Tibial nerve (tissue), 4 donors: ENCODE measurements at places on chromosomes 1 and 21.

GRCh38 chr21:44441581-44442265 is 13.6 kb upstream of the LRRC3 start:
- DNase-seq = no peak

DNA sequence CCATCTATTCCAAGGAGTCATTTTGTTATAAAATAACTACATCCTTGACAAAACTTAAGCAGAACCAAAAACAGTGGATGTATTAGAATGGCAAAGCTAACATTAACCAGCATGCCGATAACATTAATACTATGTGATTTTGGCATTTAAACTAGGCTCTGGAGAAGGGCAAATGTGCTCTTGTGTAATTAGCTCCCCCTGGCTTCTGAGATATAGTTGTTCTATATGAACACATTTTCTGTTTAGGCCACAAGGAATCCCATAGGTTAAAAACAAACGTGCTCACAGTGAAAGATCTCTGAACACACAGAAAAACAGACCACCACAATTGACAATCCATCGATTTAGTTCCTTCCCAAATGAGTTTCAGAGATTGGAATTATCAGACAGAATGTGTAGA is 57.4 kb upstream of the TARS2 start:
- no peak for DNase-seq

DNA sequence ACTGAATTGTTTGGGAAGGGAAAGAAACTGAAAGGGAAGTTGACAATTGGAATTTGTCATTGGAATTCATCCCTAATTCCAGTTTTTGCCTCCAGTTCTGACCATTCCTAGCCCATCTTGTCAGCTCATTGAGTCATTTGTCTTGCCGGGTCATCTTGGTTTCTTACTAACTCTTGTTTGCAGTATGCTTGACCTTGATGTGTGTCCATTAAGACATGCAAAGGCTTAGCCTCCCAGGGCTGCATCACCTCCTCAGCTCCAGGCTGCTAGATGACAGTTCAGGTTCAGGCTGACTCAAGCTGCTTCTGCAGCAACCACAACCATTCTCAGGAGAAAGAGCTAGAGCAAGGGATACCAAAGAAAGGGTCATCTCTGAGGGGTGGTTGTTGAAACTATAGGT is 151.3 kb upstream of the PTGFR start:
- no peak for DNase-seq

- no peak for DNase-seq
Measured at GRCh38 chr1:45353685-45354084, 13.4 kb upstream of the MUTYH start.

- no peak for DNase-seq
Measured at GRCh38 chr1:198167436-198167934, 10.7 kb downstream of the NEK7 start.

GRCh38 chr1:22263359-22263758 is 120.5 kb upstream of the WNT4 start:
- no peak for DNase-seq

DNA sequence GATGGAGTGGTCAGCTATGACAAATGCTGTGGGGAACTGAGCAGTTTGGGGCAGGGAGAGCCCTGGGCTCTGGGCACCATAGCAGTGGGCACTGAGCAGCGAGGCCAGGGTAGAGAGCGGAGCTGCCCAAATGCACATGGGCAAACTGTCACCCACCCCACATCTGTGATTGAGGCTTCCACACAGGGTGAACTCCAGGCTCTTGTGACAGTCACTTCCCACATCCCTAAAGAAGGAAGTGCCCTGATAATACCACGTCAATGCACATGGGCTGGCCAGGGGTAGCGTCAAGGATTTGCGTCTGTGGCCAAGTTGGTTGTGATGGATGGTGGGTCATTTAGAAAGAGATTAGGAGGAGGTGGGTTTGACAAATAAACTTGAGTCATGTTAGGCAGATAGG is 2.6 kb upstream of the GUCA2B start:
- DNase-seq = no peak

DNA sequence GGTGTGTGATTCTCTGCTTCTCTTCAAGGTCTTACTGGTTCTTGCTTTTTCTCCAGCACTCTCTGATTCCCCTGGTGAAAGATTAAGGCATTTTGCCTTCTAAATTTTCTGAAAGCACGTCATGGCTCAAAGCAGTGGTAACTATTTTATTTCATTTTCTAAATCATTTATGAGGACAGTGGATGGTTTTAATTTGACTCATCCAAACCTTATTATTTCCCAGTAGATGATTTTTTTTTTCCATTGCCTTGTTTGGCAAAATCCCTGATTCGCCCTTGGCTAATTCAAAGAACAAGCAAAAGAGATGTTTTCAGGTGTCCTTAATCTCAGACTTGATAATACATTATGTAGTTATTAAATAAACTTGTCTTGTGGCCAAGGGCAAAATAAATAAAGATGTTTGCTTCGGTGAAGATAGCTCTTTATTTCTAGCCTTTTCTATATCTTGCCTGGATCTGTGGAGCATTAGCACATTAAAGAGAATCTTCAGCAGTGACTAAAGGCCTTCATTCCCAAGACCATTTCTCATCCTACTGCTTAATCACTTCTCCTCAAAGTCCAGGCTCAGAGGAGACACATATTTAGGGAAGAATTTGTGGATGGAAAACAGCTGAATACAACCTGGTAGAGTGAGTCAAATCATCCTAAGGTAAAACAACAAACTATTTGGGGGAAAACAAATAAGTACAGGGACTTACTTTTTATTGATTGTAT is 359.8 kb downstream of the DUSP10 start:
- DNase-seq = no peak

- DNase-seq = no peak
Measured at GRCh38 chr1:179761296-179761695, 18.2 kb downstream of the FAM163A start.

GRCh38 chr1:31297277-31298247 is 730 bp downstream of the ZCCHC17 start:
- DNase-seq = no peak

- no peak for DNase-seq
Measured at GRCh38 chr21:26759731-26760130, 85.5 kb downstream of the ADAMTS1 start.

- DNase-seq = no peak
Measured at GRCh38 chr1:20589331-20590278, 708 bp downstream of the CDA start.

DNA sequence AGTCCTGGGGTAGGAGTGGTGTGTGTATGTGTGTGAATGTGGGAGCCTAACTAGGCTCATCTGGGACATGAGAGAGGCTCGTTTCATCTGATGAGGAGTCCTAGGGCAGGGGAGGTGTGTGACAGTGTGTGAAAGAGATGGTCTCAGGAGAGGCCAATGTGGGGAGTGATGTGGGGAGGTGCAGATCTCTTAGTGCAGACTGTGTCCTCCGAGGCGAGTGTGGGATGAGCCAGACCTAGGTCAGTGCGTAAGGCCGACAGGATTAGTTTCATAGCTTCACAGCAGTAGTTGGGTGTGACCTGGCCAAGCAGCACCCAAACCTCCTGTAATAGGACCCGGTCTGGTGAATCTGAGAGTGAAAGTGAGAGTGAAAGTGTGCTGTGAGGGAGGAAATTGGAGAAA is 94.7 kb downstream of the LIPI start:
- no peak for DNase-seq

- DNase-seq = no peak
Measured at GRCh38 chr1:105337420-105337819, 1587.7 kb downstream of the AMY1C start.

GRCh38 chr1:68197461-68197860 is 34.9 kb downstream of the WLS start:
- no peak for DNase-seq

DNA sequence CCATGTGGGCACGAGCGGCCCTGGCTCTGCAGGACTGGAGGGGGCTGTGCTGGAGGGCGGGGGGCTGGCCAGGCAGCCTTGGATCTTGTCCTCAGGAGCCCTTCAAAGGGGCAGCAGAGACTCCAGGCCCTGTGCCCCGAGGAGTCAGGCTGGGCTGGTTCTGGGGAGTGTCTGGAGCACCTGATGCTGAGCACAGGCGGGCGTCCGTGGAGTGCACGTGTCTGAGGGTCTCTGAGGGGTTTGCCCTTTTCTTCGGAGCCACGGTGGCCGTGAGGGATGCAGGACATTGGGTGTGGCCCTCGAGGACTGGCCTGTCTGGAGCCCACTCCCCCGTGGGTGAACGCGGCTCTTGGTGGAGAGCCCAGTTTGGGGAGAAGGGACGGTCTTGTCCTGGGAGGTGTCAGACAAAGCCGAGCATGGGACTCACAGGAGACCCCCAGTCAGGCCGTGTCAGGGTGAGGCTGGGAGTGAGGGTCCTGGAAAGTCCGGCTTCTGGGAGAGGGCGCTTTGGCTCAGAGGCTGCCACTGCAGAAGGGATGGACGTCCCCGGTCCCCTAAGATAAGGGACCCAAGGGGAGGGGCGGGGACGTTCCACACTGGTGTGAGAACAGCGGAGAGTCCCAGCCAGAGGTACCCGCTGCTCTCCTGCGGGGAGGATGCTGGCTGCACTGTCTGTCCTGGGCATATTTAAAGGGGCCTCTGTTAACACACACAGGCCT is 60.8 kb downstream of the COL18A1 start:
- no peak for DNase-seq

- no peak for DNase-seq
Measured at GRCh38 chr1:9135073-9135836, 6.4 kb upstream of the GPR157 start.

DNA sequence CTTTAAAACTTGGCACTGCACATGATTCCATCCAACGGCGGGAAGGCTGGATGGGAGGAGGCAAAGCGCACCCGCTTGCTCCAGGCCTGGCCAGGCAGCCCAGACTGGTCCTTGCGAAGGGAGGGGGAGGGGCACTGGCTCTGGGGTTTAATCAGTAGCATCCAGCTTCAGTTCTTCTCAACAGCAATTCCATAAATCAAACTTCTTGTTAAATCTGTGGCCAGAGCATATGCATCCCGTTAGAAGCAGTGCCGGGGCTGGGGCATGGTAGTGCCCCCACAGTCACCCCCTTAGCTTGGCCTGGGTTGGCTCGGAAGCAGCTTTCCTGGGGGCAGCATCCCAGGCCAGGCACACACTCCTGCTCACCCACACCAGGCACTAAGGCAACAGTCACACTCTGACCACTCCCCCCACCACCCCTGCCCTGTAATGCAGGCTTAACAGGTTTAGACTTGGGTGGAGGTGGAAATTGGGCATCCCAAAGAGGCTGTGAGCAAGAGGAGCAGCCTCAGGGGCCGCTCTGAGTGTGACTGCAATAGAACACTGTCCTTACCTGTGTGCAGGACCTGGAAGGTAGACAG is 94.1 kb upstream of the CASZ1 start:
- DNase-seq = no peak

DNA sequence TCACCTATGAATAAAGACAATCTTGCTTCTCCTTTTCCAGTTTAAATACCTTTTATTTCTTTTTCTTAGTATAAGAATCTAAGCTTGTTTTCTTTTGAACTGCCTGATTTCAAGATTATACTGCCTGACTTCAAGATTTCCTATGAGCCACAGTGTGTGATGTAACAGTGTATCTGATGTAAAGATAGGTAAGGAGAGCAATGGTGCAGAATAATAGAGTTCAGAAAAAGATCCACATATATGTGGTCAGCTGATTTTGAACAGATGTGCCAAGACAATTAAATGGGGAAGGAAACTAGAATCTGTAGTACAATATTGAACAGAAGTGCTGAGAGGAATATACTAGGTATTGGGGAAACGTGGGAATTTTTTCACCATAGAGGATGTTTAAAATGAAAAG is 21.0 kb downstream of the EXO1 start:
- DNase-seq = no peak

GRCh38 chr21:39576518-39577128 is 36.1 kb upstream of the B3GALT5 start:
- no peak for DNase-seq

DNA sequence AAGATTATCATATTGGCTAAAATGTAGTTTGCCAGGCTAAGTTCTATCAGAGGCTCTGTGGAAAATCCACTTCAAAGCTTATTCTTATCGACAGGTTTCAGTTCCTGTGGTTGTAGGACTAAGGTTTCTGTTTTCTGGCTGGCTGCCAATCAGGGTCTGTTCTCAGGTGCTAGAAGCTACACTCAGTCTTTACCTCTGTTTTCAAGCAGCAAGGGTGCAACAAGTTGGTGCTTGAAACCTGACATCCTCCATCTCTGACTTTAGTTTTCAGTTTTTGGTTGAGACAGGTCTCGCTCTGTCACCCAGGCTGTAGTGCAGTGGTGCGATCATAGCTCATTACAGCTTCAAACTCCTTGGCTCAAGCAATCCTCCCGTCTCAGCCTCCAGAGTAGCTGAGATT is 15.3 kb upstream of the TMCO2 start:
- no peak for DNase-seq

GRCh38 chr21:31162079-31162699 is 123.9 kb upstream of the KRTAP19-8 start:
- no peak for DNase-seq
